Stimulated activated CD4-positive, alpha-beta T cell treated with anti-CD3 and anti-CD28 coated beads, Interleukin-15, amount 100 ng/mL, for 1 hour (primary cell): ENCODE measurements at places on chromosomes 5 and 9.

DNA sequence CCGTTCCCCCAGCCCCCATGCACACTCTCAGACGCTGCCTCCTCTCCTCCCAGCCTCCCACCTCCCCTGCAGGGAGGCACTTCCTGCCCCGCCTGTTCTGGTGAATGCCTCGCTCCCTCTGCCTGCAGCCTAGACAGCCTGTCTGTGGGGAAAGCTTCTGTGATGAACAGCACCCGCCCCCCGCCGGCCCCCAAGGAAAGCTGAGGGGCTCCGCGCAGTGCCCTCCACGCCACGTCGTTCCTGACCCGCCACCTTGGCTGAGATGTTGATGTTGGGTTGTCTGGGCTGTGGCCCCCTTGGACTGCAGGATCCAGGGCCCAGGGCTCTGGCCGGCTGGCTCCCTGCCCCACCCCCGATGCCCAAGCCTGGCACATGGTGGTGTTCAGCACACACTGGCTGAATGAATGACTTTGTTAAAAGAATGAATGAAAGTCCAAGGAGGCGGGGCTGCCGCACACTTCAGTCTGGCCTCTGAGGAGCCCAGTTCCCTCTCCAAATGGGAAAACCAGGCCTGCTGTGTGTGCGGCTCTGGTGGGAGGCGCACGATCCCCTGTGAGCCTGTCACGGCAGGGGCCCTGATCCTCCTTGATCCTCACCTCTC, 2.1 kb upstream of the MYMK start:
- no peak for DNase-seq

GRCh38 chr9:86521977-86522376, 167.8 kb upstream of the TUT7 start:
- no peak for DNase-seq

- DNase-seq: no peak
Observed at GRCh38 chr9:12658531-12659209, 34.5 kb upstream of the TYRP1 start.

GRCh38 chr5:16992444-16992843, 56.4 kb upstream of the MYO10 start:
- no peak for DNase-seq

DNA sequence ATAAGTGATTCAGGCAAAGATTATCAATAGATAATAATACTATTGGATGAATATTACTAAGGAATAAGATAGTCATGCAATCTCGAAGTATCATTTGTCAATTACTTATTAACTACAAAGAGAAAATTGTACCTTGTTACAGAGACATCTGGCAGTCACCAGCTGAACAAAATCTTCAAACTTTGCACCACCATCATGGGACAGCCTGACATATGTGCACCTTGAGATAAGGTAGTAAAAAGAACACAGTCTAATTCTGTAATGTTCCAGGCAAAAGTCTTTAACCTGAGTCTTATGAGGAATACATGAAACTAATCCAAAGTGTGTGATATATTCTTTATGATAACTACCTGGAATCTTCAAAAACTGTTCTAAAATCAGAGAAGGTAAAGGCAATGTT, 423.0 kb upstream of the ZNF608 start:
- DNase-seq: no peak

GRCh38 chr9:27441741-27442070, 82.4 kb upstream of the IFNK start:
- DNase-seq: no peak

DNA sequence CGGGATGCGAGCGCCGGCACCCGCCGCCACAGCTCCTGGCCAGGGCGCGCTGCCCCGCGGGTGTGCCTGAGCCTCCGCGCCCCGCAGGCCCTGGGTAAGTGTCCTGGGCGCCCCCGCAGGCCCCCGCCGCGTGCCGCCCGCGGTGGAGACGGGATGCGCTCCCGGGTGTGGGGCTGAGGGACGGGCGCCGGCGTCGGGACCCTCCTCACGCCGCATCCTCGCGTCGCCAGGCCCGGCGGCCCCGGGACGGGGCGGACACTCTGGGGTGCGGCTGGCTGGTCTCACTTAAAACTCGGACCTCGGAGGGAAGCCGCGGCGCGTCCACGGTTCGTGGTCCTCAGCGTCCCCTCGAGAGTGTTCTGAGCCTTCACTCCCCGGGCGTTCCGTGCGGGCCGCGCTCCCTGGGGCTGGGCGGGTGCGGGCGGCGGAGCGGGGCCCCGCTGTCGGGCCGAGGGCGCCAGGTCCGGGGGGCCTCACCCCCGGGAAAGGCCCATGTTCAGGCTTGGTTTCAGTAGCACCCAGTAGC, 275 bp downstream of the AHRR start:
- DNase-seq: no peak

GRCh38 chr5:91464886-91465646, 81.9 kb upstream of the ARRDC3 start:
- no peak for DNase-seq

DNA sequence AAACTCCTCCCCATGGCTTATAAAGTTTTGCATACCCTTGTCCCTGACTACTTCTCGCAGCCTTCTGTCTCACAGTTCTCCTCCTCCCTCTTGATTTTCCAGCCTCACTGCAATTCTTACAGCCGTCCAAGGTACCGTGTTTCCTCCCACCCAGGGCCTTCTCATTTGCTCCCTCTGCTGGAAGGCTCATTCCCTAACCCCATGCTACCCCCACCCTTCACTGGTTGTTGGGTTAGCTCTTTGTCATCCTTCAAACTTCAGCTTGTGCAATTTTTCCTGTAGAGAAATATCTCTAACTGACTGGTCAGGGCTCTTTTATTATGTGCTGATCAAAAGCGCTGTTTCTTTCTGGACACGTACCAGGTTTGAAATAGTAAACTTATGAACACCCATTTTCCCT, 329.2 kb downstream of the EBF1 start:
- DNase-seq: no peak

GRCh38 chr5:73365301-73365853, 83.2 kb downstream of the FOXD1 start:
- DNase-seq: no peak

GRCh38 chr5:80299601-80300000, 20.2 kb upstream of the SPZ1 start:
- DNase-seq: no peak

DNA sequence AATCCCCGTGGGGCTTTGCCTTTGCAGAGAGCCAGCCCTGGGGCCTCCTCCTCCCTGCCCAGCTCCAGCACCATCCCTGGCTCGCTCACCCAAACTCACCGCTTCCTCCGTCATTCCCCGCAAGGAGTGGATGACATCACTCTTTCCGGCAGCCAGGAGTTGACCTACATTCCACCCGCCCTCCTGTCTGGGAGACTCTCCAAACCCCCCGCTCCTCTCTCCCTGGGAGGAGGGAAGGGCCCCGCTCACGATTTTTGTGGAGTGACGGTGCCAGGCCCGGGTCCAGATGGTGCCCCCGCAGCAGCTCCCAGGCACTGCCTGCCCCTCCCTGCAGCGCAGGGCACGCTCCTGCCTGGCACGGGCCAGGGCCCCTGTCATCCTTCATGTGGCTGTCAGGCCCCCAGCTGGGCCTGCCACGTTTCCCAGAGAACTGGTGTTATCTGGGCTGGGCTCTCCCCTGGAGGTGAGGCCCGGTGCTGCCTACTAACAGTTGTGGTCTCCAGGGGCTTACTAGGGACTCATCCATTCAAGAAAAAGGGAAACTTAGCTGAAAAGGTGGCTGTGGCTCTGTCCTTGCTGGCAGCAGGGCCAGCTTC, 52.3 kb downstream of the NTNG2 start:
- DNase-seq: no peak

DNA sequence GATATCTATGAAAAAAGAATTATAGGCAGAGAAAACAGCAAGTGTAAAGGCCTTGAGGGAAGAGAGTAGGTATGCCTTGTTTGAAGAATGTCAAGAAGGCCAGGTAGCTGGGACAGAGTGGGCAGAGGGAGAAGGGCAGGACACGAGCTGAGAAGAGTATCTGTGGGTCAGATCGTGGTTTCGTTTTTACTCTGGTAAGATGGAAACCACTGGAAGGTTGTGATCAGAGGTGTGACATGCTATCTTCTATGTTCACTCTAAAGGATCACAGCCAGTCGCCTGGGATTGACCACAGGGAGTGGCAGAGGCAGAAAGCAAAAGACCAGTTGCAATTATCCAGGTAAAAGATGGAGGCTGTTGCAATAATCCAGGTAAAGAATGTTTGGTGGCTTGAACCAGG, 12.6 kb upstream of the ARHGAP26 start:
- no peak for DNase-seq

GRCh38 chr5:122981846-122982245, 54.7 kb downstream of the PPIC start:
- no peak for DNase-seq

- no peak for DNase-seq
Observed at GRCh38 chr5:108801776-108802175, 54.1 kb downstream of the FER start.

DNA sequence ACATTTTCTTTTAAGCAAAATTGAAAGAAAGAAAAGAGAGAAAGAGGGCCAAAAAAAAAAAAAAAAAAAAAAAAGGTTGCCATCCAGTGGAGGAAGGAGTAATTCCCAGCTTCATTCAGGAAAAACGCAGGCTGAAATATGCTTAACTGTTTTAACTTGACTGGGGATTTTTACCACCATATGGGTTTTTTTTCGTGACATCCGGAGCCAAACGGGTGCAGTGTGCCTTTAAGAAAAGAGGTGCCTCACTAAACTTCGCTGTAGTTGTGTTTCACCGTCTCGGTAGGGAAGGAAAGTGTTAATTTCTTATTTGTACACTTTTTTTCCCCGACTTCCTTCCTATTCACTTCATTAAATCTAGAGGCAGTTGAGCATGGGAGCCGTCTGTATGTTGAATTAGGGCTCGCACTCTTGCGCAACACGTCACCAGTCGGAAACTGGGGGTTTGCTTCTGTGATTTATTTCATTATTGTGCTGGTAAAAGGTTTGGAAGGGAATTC, 143.0 kb downstream of the SMARCA2 start:
- no peak for DNase-seq

DNA sequence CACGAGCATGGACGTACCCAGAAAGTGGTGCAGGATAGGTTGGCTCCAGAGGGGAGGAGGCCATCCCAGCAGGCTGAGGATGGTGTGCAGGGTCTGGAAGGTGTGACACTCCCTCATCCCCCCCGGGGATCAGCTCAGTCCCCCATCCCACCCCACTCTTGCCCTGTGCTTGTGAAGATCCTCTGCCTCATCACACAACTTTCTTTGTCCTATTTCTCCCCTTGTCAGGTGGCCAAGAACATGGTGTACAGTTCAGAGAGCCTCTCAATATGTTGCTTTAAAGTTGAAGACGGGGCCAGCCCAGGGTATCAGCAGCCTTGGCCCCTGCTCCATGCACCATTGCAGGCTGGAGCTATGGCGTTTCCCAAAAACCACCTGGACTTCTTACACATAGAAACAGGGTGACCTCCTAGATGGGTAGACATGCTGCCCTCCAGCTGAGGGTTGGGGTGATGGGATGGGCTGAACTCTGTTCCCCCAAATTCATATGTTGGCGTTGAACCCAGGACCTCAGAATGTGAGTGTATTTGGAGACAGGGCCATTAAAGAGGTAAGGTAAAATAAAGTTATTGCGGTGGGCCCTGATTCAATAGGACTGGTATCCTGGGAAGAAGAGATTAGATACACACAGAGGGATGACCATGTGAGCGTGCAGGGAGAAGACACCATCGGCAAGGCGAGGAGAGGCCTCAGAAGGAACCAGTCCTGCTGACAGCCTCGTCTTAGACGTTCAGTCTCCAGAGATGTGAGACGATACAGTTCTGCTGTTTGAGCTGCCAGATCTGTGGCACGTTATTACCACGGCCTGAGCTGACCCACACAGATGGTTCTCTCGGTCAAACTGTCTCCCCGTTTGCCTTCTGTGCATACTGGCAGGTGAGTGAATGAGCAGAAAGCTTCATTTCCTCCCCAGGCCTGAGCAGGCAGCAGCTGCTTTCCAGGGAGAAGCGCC, 272.5 kb downstream of the GADD45G start:
- no peak for DNase-seq

DNA sequence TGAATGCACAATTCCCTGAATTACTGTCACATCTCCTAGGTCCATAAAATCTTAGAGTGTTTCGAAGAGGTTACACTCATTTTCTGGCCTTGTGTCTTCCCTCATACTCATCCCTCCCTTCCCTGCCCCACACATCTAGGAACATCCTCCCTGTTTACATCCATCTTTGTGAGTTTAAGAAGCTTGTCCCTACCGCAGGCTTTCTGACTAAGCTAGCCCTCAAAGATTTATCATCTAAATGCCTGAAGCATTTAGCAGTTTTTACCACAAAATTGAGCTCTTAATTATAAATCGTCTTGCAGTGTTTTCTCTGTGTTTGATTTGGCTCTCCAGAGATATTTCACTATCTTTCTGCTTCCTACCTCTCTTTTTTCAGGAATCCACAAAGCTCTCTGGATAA, 374.8 kb downstream of the KIAA0825 start:
- no peak for DNase-seq

- no peak for DNase-seq
Observed at GRCh38 chr5:68644971-68645370, 429.4 kb downstream of the PIK3R1 start.

GRCh38 chr5:19733612-19734495, 254.1 kb downstream of the CDH18 start:
- DNase-seq: no peak

DNA sequence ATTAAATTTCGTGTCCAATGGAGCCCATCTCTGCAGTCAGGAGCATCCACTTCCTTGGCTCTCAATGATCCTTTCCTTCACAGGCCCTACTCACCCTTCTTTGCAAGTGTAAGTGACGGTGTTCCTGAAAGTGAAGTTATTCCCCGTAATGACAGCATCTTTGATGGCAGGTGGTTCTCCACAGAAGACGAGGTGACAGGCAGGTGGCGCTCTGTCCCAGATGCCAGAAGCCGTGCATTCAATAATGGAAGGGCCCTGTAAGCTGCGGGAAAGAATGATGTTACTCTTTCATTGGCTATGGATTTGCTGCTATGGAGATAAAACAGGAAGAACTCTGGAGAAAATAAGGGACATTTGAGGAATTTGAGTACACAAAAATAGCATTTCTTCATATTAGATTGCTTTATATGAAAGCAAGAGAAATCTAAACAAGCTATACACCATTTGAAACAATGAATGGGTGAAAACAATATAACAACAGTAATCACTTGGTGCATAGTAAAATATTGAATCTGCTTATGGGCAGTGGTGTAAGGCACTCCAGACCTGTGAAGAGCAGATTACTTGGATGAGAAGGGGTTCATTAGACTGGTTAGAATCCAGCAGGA, 89.9 kb upstream of the TXNDC8 start:
- no peak for DNase-seq

- no peak for DNase-seq
Observed at GRCh38 chr5:172052450-172053236, 46.2 kb upstream of the FBXW11 start.

DNA sequence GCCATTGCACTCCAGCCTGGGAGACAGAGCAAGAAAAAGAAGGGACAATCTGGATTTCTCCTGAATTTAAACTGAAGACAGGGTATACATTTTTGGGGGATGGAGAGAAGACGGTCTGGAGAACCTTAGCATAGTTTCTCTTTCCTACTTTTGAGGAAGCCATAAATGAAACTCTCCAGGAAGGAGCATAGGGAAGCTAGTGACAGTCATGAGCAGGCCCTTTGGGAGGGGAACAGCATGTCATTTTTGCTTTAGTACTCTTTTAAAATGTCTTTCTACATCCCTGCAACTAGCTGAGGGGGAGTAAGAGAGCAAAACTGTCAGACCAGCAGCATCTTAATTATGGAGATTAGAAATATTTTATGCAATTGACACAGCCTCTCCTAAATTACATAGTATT, 8.2 kb upstream of the SLC44A1 start:
- no peak for DNase-seq
